ENCODE measurements at places on chromosomes 13 and 19.

DNA sequence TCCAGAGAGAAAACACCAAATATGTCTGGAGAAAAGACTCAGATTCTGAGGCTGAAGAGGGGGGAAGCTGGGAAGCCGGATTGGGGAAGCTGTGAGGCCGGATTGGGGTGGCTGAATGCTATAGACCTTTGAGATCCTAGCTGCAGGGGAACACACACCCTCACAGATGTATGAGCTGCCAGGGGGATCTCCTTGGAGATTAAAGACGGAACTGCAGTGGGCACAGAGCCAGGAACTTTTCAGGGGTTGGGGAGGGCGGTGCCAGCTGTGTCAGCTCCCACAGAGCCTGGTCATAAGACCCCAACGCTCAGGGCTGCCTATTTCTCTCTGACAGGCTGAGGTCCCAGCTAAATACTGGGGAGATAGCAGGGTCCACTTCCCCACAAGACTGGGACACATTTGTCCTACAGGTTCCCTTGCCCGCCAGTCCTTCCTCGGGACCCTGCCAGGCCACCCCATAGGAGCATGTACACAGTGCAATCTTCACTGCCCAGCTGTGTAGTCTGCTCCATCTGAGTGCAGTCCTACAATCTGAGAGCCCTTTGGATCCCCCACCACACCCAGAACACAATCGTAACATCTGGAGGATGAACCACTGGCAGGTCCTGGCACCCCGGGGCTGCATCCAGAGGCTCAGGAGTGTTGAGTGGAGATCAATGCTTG is 1893.9 kb downstream of the PCDH9 start:
- no peak overlapping the region for H3K4me3 ChIP-seq
- no peaks in the 10 kb centered on the region for H3K27me3 ChIP-seq
- no peaks in the 10 kb centered on the region for H3K36me3 ChIP-seq
- no peak for DNase-seq
- H3K4me1 ChIP-seq: no peaks in the 10 kb centered on the region

GRCh38 chr13:96677029-96677428 is 317.2 kb downstream of the OXGR1 start:
- DNase-seq: no peak
- no peaks in the 10 kb centered on the region for H3K27me3 ChIP-seq
- H3K4me1 ChIP-seq: no peaks in the 10 kb centered on the region
- no peaks in the 10 kb centered on the region for H3K36me3 ChIP-seq

GRCh38 chr13:33353210-33353609 is 67.7 kb upstream of the STARD13 start:
- no peaks in the 10 kb centered on the region for H3K36me3 ChIP-seq
- H3K4me3 ChIP-seq: no peak overlapping the region
- H3K27ac ChIP-seq: no peak overlapping the region
- no peak for DNase-seq
- H3K27me3 ChIP-seq: no peaks in the 10 kb centered on the region

- H3K4me1 ChIP-seq: no peaks in the 10 kb centered on the region
- H3K36me3 ChIP-seq: no peaks in the 10 kb centered on the region
- no peak overlapping the region for H3K27ac ChIP-seq
- no peak overlapping the region for H3K4me3 ChIP-seq
- DNase-seq: no peak
- H3K27me3 ChIP-seq: no peaks in the 10 kb centered on the region
Measured at GRCh38 chr13:109212650-109213049, 573.7 kb downstream of the IRS2 start.

DNA sequence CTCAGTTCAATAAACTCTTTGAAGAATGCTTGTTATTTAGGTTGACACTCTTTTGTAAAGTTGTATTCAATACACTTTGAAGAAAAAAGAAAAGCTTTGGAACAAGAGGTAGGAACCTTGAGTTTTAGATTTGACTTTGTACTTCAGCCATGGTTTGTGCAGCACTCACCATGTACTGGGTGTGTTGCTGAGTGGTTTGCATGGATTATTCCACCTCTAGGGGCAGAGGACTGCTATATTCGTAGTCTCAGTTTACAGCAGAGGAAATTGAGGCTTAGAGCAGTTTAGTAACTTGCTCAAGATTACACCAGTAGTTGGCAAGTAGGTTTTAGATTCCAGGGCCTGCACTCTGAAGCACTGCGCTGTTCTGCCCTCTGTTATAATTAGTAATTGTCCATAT is 68.8 kb downstream of the DNAJC3 start:
- DNase-seq: no peak
- H3K27ac ChIP-seq: no peak overlapping the region
- H3K36me3 ChIP-seq: no peaks in the 10 kb centered on the region
- no peaks in the 10 kb centered on the region for H3K27me3 ChIP-seq
